Ecto neural progenitor cell (in vitro differentiated cells): ENCODE measurements at places on chromosomes 4 and X.

- DNase-seq, result no peak
These were observed 49.4 kb downstream of the USP38 start for GRCh38 chr4:143234153-143234552.

DNA sequence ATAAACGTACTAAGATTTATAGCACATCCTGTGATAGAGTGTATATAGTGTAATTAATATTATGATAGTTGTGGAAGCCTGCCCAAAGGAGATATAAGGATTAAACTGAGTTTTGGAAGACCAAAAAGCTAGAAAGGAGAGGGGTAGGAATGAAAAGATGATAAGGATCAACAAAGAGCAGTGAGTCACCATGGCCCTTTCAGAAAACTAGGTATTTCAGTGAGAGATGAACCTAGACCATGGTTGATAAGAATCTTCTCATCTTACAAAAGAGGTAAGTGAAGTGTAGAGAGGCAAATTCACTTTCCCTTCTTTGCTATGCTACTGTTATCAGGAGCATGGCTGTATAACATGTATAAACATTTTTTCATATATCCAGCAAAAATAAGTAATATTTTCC, 133.8 kb upstream of the PLAC1 start:
- DNase-seq, result no peak

- no peak for DNase-seq
These were observed 24.2 kb upstream of the VSIG1 start for GRCh38 chrX:108020631-108021030.

DNA sequence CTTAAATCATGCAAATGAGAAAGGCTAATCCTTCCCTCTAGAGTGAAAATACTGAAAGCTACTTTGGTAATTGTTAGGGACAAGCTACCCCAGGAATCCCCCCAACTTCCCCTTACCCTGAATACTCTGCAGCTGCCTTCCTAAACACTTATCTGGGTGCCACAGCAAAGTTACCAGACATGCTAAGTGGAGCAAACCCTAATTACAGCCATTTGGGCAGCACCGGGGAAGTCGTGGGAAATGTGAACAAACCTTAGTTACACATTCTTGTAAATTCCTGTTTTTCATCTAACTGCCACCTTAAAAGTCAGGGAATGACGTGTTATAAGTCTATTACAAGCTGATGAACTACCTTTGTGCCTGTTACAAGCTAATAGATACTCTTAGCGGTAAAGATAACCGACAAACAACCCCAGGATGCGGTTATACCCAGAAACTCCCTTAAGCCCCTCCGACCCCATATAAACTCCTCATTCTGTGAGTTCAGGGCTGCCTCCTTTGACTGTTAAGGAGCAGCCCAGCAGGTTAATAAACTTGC, 66.0 kb upstream of the PLAC8 start:
- DNase-seq, result no peak

DNA sequence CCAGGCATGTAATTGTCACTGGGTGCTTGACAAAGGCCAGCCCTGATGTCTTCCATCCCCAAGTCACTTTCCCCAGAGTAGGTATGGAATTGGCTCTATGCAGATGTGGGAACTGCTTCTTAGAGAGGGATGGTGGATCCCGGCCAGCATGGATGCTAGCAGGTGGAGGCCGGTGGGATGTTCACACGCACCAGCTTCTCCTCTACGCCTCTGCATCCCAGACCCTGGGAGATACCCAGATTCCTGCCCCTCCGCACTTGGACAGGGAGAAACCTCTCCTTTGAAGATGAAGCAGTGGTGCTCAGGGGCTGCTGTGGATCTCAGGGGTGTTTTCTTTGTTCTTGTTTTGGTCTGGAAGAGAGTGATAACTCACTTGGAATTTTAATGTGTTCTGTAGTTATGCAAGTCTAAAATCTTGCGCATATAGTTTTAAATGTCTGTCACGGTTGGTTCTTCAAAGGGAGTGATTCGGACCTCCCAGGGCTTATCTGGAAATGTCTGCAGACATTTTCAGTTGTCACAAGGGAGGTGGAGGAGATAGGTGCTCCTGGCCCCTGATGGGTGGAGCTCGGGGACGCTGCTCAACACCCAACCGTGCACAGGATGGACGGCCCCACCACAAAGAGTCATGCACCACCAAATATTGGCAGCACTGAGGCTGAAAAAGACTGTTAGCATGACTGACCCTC, 308.0 kb downstream of the DHRSX start:
- DNase-seq, result no peak

- no peak for DNase-seq
These were observed 185.8 kb downstream of the APBB2 start for GRCh38 chr4:41028392-41029076.

DNA sequence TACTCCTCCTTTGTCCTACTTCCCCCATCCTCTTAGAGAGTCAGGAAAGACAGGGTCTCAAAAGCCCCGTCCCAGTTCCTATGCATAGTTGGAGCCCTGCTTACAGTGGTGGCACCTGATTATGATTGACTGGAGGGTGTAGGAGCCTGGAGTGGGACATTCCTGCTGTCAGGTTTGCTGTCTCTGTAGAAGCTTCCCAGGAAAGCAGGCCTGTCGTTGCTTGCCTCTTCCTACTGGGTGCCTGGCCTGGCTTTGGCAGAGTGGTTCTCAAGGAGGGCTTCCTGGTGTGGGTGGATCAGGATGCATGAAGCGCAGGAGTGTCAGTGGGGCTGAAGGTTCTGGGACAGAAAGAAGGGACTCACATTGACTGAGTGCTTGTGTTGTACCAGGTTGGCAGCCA, 4.8 kb downstream of the MAGED2 start:
- DNase-seq, result no peak

GRCh38 chr4:140326395-140326993, 47.0 kb upstream of the SCOC start:
- no peak for DNase-seq

GRCh38 chrX:130770615-130771014, 132.4 kb downstream of the ENOX2 start:
- no peak for DNase-seq

- no peak for DNase-seq
These were observed 19.9 kb upstream of the TXK start for GRCh38 chr4:48153791-48154550.

DNA sequence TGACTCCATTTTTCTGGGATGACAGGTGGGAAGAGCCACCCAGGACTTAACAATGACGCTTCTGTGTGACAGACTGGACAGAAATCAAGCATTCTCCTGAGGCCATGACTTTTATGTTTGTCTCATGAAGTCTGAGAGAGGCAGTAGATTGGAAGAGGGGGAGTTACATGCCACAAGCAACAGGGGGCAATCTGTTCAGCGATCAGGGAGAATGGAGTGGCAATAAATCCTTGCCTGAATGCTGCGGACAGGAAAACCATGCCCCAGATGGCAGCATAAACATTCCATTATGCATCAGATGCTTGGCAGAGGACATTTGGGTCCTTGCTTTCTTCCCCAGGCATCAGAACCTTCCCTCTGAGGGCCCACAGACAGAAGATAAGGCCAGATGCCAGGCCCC, 312.4 kb upstream of the DIPK2B start:
- no peak for DNase-seq

DNA sequence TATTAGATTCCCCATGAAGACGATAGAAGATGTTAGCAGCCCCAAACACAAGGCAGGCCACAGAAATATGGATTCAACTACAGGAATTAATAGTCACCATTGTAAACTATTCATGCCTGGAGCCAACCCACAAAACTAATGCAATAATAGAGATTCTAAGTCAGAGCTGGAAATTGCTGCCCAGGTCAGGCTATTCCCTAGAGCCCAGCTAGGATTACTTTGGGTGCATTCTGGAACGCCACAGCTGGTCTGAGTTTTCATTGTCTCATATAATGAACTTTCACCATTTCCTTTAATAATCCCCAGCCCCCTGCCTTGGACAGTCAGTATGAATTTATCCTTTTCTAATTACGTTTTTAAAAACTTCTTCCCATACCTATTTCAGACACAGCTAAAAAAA, 252.6 kb downstream of the PAPSS1 start:
- DNase-seq, result no peak

GRCh38 chr4:140176735-140177134, 22.8 kb upstream of the MAML3 start:
- no peak for DNase-seq

DNA sequence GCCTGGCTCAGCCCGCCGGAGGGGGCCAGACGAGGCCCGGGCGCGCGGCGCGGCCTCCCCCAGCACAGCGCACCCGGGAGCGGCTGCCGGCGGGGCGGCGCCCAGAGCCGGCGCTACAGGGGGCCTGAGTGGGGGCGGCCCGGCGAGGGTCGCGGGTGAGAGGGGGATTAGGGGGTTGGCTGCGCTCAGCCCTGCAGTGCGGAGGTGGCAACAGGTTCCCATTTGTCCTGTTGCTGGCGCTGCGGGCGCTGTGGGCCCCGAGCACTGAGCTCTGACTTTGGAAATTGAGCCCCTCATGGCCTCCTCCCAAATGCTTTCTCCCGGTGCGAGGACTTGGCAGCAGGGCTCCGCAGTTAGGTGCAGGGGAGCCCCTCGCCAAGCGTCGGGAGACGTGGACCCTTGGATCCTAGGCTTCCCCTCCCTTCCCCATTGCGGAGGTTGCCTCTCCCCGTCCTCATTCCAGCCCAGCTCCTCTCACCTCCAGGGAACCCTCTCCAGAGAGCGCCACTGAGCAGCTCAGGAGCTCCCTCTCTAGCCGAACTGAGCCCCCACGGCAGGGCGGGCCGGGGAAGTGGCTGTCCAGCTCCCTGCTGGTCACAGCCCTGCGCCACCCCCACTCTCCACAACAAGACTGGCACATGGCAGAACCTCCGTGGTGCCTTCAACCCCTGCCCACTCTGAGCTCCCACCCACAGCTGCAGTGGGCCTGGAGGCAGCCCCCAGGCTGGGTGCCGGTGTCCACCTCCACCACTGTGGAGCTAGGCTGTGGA, 2.5 kb upstream of the DUSP9 start:
- DNase-seq, result no peak

- no peak for DNase-seq
These were observed 63.4 kb upstream of the S100G start for GRCh38 chrX:16586377-16587112.

- DNase-seq, result no peak
These were observed 913.9 kb downstream of the FSTL5 start for GRCh38 chr4:161249779-161250440.

DNA sequence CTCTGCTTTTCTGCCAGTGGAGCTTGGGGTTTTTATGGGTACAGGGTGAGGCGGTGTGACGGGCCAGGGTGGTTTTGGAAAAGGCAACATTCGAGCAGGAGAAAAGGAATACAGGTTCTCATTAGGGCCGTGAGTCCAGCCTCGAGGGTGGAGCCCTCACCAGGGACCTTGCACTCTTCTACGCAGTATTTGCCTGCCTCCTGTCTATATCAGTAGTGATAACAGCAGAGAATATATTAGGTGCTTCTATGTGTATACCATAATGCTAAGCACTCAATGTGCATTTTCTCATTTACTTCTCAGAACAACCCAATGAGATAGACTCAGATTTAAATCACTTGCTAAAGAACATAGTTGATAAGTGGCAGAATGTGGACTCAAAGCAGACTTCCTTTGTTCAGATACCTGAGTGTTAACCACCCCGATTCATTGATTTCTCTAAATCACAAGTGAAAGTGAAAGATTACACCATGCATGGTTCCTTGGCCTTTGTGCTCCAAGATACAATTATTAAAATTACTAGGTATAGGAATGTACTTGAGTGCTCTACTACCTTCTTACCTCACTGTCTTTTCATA, 403.9 kb downstream of the PCDH7 start:
- DNase-seq, result no peak

GRCh38 chr4:3797831-3798790, 31.9 kb downstream of the ADRA2C start:
- no peak for DNase-seq

DNA sequence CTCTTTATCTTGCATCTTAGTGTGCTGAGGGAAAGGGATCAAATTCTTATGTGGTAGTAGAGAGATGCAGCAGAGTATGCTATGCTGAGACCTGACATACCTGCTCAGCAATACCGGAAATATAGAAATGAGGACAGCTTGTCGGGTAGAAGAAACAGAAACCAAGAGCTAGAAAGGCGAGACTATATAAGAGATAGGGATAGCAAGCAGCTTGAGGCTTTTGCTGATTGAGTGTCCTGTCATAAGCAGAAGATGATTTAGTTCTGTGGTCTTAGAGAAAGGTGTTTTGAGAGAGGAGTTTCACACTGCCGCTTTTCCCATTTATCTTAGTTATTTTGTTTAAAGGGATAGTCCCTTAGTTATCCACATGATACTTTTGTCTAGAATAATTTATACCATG, 31.7 kb downstream of the USP9X start:
- no peak for DNase-seq

DNA sequence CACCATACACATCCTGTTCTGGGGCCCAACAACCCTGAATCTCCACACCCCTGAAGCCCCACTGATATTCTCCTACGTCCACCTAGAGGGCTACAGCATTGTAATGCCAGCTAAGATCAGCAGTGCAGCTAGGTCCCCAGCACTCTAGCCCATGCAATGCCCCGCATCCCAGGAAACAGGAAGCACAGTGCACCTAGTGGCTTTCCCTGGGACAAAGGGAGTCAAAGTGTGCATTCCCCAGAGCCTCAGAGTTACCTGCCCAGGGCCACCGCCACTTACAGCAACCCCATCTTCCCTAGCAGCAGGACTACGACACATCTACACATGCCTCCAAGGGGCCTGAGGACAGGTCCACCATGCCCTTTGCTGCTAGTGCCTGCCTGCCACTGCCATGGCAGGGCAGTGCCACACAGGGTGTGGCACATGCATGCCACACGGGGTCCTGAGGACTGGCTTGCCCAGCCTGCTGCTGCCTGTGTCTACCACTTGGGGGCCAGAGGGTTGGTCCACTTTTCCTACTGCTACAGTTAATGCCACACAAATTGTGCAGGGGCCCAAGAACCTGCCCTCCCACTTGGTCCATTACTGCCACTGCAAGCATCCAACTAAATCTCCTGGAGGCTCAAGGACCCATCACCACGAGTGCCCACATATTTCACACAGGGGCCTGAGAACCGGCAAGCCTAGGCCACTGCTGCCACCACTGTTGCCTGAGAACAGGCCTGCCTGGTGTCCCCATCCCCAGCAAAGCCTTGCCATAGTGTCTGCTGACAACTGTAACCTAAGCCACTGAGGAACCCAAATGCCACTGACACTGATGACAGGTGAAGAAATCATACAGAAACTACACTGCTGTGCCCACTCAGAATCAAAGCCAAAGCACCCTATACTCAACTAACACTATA, 23.7 kb downstream of the TLR6 start:
- no peak for DNase-seq

DNA sequence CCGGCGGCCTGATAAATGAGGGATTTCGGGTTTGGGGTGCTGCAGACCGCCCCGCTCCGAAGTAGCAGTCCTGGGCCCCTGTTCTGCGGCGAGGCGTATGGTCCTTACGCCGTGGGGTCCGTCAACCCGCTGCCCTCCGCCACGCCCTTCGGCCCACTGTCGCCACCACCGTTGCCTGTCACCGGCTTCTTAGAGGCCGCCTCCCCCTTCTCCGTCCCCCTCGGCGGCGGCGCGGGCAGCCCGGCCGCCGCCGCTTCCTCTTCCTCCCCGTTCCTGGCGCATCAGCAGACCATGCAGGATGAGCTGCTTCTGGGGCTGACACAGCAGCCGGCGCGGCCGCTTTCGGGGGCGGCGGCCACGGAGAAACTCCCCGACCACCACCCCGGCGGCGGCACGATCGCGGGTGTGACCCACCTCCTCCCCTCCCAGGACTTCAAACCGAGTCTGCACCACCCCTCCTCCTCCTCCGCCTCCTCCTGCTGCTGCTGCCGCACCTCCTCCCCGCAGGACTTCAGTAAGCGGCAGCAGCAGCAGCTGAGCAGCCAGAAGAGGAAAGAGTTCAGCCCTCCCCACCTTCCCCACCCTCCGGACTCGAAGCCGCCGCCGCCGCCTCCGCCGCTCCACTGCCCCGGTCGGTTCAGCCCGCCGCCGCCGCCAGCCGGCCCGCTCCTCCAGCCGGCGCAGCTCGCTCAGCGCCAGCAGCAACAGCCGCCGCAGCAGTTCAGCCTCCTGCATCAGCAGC, 549 bp downstream of the CPEB2 start:
- peak; percentile 81 for DNase-seq
